ENCODE measurements at places on chromosomes 1 and 21.
A peak's percentile ranks its signal among the peaks of the same experiment; 100 is the strongest.

DNA sequence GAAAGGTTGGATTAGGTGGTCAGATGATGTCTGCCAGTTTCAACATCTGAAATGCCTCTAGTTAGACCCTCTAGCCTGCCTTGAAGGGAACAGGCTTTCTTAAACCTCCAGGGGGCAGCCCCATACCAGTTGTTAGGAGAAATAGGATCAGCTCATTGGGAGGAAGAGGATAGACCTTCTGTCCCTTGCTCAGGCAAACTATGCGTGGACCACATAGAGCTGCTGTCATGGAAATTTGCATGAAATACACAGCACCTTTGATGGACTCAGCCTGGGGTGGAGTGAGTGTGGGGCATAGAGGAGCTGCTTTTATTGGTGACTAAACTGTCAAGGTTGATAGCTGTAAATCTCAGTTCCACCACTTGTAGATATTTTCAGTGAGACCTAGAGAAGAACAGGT, 38.4 kb upstream of the SPAG17 start:
- DNase-seq: no peak

- DNase-seq: no peak
Measured at GRCh38 chr1:245016700-245017099, 138.1 kb upstream of the KIF26B start.

- DNase-seq: no peak
Measured at GRCh38 chr1:62234688-62235087, 40.0 kb downstream of the L1TD1 start.

- peak; percentile 63 for DNase-seq
Measured at GRCh38 chr1:81801651-81802456, 1.1 kb downstream of the ADGRL2 start.

DNA sequence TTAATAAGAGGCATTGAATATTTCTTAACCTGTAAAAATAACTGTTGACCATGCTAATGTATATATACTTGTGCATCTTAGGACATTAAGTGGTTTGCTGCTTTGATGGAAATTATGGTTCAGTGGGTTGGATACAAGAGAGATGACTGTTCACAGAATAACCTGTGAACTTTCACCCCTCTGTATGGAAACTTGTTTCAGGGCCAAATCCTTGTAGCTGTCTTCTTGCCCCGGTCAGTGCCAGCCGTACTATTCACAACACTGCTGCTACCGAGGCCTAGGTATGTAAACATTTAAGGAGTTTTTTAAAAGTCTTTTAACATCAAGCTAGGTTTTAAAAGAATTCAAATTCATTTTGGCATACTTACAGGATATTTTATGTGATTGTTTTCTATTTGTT, 16.1 kb downstream of the DONSON start:
- no peak for DNase-seq

DNA sequence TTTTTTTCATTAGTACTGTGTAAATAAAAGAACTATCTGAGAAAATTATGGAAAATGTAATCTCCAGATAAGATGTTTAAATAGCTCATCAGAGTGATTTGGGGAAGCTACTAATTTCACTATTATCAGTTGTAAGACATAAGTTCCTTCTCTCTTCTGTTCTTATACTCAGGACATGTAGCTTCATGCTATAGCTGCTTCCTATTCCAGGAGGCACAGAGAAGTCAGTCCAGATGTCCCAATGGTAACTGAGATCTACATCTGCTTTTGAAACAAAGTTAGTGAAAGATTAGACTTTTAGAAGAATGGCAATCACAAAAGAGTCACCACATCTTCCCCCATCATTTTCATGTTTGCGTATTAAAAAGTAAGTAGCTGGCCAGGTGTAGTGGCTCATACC, 5.6 kb downstream of the MAP3K21 start:
- no peak for DNase-seq

- DNase-seq: no peak
Measured at GRCh38 chr1:66328896-66329295, 205.1 kb upstream of the SGIP1 start.

DNA sequence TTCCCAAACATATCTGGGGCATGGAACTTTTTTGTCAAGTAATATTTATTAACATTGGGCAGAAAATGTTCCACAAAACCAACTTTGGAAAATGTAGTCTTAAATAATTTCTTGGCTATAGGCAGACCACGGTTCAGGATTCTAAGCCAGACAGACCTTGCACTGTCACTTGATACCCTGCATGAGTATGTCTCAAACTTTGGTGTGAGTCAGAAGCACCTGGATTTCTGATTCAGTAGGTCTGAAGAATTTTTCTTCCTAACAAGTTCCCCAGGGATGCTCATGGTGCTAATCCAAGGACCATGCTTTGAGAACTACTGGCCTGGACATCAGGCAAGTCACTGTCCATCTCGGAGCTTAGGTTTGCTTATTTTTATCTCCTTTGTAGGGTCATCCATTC, 562.0 kb downstream of the PLPP3 start:
- no peak for DNase-seq

GRCh38 chr1:227929751-227930472, 17.8 kb downstream of the WNT9A start:
- no peak for DNase-seq

DNA sequence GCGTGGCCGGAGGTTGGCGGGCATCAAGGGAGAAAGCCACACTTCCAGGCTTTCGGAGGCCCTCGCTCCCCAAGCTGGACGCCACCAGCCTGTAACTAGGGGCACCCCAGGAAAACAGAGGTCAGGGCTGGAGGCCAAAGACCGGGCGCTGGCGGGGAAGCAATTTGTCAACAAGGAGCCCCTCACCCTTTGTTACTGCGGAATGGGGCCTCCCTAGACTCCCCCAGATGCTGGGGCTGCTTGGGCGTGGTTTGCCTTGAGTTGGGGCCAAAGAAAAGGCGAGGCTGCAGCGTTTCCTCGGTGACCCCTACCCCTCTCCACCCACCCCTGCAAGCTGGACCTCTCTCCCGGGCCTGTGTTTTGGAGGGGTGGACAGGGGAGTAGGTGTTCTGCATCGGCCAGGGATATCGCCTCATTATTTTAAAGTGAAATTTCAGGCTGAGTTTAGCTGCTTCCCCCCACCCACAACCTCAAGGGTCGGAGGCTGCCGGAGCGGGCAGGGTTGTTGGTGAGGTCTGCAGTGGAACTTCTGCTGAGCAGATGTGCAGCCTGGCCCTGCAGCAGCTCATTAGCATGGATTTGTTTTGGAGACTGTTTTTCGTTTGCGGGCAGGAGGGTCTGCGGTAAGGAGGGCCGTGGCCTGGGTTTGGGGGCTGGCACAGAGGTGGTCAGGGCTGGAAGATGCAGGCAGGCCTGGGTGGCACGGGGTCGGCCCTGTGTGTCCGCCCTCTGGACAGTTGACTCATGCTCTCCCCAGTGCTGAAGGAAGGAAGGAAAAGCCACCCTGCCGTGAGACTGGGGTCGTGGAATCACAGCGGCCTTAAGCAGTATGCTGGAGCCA, 1.5 kb downstream of the NBL1 start:
- DNase-seq: no peak

DNA sequence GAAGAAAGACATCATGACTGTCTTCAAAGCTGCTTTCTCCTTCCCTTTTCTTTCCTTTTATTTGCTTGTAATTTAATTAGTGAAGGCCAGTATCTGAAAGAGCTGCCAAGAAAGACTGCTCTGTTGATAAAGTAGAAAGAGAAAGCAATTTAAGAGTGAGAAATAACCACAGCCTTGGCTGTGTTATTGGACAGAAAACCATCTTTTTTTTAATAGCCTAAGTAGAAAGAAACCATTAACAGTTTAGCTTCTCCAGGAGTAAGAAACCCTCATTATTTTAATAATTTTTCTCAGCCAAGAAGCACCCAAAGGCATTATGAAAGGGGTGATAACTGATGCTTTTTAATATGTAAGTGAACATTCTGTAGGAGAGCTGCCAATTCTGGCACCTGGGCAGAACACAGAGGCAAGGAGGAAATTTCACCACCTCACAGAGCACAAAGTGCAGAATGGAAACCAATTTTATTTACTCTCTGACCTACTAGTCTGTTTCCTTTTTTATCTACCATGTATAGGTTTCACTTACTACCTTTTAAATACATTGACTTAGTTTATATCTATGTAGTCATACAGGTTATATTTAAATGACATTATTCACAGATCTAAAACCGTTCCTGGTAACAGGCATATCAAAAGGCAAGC, 703.2 kb downstream of the MRPL39 start:
- DNase-seq: no peak

GRCh38 chr1:200435200-200435780, 25.5 kb upstream of the ZNF281 start:
- no peak for DNase-seq

- no peak for DNase-seq
Measured at GRCh38 chr1:195618287-195618686, 990.0 kb downstream of the KCNT2 start.

All from NCI-H1105 (cell line).